ENCODE measurements at places on chromosomes 12 and 14.

- DNase-seq: no peak
These were observed 242.1 kb downstream of the CACNA1C start for GRCh38 chr12:2294651-2295475.

GRCh38 chr14:95953111-95953724 is 76.6 kb downstream of the TUNAR start:
- no peak for DNase-seq

GRCh38 chr12:46549527-46550265 is 177.1 kb upstream of the SLC38A2 start:
- no peak for DNase-seq

GRCh38 chr14:23154964-23155587 is 28.4 kb downstream of the SLC7A8 start:
- DNase-seq: no peak

DNA sequence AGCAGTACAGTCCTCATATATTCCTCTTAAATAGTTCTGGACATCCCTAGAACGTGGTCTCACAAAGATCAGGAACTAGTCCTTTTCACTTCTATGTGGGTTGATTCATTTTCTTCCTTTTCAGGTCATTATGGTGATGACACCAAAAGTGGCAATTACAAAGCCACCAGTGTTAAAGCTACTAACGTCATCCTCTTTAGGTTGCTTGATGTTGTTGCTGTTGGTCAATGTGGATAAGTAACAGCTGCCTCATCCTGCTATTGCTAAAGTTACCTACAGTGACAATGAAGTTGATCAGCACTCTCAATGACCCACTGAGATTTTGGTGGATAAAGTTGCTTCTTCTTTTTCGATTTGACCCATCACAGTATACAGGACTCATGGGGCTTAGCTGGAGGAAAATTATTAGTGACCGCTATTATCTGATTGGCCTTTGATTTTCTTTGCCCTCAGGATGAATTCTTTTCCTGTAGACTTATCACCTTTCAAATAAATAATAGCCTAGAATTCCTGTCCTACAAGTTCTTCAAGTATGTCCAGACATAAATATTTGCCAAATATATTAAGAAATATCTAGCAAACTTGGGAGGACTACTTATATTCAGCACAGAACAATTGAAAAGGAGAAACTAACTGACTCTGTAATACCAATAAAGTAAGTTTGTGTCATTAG is 54.0 kb upstream of the ATP2B1 start:
- no peak for DNase-seq

- no peak for DNase-seq
These were observed 358.9 kb downstream of the NPAS3 start for GRCh38 chr14:33297565-33297964.
